Ovary (tissue), 10 donors: ENCODE measurements at places on chromosomes 1 and 21.
A peak's percentile ranks its signal among the peaks of the same experiment; 100 is the strongest.

GRCh38 chr1:115069659-115070308 lies 19.5 kb downstream of the TSPAN2 start:
- no peak for DNase-seq

DNA sequence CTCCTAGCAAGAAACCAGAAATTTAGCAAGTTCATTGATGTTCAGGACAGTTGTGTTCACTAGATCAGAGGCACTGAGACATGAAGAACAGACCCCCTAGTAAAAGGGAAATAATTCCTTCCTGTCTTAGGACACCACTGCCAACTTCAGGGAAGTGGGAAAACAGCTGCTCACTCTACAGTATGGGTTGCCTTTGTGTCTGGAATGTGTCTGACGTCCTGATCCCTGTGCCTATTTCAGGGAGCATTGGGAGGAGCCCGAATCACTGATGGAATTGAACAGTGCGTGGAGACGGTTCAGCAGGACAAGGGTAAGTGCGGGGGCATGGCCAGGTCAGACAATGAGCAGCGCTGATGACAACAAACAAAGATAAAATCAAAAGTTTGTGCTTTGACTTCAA lies 21.0 kb downstream of the S100A11 start:
- no peak for DNase-seq

DNA sequence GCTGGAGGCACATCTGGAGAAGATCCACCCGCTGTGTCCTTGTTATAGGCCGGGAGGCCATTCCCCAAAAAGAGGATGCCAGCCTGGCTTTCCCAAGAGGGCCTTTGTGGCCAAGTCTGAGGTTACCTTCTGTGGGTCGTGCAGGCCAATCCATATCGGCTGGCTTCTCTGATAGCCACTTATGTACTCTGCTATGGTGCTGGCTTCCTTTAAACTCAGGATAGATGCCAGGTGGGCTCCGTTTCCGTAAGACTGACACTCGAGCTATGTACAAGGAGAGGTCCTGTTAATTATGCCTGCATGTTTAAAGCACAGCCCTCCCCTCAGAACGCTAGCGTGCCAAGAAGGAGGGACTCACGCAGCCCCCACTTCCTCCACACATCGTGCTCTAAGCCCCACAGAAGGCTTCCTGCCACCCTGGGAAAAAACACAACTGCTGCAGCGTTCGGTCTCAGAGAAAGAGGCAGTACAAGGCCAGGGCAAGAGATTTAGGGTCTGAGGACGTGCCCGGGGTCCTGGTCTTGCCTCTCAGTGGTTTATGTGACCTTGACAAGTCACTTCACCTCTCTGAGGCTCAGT lies 11.6 kb downstream of the REG4 start:
- DNase-seq, result no peak

DNA sequence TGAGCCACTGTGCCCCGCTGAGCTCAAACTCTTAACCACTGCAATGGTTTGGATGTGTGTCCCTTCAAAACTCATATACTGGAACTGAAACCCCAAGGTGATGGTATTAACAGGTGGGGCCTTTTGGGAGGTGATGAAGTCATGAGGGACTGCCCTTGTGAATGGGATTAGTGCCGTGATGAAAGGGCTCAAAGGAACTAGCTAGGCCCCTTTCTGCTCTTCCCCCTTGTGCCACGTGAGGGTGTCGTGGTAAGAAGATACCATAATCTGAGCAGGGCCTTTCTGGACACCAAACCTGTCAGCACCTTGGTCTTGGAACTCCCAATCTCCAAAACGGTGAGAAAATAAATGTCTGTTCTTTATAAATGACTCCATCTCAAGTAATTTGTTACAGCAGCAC lies 45.5 kb upstream of the SPOCD1 start:
- no peak for DNase-seq

DNA sequence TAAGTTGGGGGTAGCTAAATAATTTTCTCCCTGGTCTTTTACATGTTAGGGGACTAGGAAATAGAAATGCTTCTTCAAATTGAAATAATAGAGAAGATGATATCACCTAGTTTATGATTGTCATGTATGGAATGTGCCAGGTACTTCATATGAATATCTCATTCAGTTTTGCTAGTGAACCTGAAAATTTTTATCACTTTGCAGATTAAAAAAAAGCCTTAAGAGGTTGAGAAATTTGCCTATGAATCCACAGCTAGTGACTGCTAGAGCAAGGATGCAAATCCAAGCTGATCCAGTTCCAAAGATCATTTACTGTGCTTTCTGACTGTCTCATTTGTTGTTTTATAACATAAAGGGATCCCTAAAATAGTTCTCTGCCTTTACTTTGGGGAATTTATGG lies 24.7 kb downstream of the RNF2 start:
- no peak for DNase-seq

- no peak for DNase-seq
Observed at GRCh38 chr1:35452106-35452774, 105.0 kb downstream of the KIAA0319L start.

DNA sequence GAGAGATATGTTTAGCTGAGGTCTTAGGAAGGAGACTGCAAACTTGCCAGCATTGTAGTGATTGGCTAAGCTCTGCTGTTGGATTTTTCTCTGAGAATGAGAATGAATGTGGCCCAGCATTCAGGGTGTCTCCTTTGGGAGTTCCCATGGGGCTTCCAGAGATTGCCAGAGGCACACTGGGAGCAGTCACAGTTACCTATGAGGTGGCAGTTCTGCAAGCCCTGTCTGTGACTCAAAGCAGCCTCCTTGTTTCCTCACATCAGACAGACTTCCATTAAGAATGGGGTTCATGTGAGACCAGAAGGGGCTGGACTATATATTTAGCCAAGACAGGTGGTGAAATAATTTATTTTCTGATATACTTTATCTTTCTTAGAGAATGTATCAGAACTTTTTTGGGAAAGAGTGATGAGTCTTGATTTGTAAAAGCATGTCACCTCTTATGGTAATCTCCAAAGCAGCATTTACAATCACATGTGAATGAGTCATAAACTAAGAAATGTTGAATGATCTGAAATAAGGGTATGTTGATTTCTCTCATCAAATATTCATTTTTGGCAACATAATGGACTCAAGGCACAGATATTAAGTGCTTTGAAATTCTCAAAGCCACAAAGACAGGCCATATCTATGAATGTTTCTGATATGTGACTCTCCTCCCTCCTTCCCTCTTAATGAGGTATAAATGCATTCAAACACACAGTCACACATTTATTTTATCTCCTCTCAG lies 9.5 kb upstream of the SLC19A2 start:
- no peak for DNase-seq

DNA sequence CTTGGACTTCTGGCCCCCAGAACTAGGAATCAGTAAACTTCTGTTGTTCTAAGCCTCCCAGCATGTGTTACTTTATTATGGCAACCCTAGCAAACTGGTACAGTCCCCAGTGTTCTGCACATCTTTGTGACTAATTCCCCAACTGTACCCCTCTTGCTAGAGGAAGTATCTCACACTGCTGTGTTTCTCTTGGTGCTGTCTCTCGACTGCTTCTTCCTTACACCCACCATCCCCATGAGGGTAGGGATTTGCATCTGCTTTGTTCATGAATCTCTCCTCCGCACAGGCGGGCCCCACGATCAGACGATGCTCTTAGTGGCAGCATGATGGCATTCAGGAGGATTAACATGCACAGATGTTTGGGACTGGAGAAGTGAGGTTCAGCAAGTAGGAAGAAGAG lies 46.7 kb downstream of the CLIC6 start:
- no peak for DNase-seq

DNA sequence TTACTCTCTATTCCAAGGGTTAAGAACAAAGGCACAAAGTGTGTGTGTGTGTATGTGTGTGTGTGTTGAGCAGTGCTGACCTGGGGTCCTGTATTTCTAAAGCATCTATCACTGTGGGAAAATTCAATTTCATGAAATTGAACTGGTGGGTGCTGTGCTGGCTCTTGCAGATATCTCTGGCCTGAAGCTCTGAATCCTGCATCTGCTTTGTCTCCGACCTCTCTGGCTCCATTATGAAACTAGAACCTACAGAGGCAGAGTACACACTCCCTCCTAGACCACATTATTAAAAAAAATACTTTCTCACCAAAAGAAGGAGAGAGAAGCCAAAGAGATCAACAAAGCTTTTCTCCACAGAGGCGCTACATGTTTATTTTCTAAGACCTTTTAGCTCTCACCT lies 88.4 kb upstream of the PDE4B start:
- no peak for DNase-seq

DNA sequence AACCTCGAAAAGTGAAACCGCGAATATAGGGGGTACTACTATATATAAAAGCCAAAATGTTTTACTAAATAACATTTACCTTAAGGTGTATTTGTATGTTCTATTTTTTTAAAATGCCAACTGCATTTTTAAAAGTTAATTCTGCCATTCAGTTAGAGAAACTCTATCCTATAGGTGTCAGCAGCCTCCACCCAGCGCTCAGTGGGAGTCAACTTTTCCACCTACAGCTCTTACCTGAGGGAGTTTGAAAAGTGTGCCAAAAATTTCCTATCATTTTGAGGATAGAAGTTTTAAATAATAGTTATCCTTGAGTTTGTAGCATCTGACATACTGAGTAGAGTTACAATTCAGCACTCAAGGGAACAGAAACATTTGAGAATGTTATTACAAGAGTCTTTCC lies 6.1 kb upstream of the HP1BP3 start:
- no peak for DNase-seq

DNA sequence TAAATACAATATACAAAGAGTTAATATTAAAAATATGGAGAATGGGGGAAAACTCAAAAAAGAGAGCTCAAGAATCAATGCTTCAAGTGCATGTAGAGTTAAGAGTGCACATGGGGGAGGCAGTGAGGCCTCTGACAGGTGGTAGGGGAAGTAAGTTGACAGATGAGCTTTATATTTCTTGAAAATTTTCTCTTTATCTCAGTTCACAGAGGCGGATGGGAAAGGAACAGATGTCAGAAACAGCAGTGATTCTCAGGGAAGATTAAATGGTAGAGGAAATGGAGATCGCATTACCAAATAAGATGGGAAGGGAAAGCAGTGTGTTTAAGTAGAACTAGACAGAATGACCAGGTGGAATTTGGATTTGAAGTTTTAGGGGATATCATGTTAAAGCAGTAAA lies 200.1 kb upstream of the C1orf105 start:
- DNase-seq, result no peak

DNA sequence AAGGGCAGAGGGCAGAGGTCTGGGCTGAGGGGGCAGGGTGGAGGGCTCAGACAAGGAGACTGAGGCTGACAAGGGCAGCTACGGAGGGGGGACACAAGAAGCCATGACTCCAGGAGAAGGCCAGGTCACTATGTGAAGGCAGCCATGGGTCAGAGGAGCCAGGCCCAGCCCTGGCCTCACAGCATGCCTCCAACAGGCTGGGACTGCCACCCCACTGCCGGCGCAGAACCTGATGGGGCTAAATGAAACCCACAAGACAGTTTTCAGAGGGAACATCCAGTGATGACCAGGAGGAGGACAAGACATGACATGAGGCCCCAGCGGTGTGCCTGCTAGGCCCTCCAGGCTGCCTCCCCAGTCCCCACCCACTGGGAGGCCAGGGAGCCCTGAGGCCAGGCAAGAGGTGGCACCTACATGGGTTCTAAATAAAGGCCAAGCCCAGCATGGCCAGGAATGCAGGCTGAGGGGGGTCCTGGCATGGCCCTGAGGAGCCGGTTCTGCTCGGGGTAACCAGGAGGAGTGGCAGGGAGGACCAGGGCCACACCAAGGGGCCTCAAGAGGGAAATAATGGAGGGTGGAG lies 27.3 kb upstream of the LSS start:
- DNase-seq, result no peak

GRCh38 chr1:21517161-21517589 lies 8.0 kb downstream of the ALPL start:
- DNase-seq, result no peak

DNA sequence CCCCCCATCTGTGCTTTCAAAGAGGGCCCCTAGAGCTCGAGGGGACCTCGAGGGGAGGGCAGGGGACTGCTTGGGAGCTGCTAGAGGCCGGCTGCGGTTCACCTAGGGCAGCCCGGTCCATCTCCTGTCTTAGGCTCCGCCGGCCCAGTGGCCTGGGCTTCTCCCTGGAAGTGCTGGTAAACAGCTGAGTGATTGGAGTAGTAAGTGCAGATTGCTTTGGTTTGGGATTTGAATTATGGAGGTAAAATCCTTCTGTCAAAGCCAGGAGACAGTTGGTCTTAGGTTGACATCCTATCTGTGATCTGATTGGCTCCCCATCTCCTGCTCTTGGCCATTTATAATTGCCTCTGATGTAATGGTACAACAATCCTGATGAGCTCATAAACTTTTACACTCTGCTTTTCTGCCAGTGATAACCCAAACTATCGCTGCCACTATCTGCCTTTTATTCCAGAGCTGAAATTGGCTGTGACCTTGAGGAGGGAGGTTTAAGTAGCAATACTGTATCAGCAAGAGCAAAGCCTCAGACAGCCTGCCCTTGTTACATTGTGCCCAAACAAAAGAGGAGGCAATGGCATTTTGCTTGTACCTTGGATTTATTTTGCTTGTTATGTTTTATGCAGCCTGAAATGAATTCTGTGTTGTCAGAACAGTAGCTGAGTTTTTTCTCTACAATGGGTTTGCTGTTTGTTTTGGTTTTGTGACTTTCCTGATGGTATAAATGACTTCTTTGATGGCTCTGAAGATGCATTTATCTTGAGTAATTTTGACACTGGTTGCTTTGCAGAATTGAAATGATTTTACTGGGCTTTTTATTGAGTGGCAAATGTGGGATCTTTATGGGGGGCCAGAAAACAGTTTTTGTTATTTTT lies 2.4 kb downstream of the ARID1A start:
- peak; percentile 43 for DNase-seq

DNA sequence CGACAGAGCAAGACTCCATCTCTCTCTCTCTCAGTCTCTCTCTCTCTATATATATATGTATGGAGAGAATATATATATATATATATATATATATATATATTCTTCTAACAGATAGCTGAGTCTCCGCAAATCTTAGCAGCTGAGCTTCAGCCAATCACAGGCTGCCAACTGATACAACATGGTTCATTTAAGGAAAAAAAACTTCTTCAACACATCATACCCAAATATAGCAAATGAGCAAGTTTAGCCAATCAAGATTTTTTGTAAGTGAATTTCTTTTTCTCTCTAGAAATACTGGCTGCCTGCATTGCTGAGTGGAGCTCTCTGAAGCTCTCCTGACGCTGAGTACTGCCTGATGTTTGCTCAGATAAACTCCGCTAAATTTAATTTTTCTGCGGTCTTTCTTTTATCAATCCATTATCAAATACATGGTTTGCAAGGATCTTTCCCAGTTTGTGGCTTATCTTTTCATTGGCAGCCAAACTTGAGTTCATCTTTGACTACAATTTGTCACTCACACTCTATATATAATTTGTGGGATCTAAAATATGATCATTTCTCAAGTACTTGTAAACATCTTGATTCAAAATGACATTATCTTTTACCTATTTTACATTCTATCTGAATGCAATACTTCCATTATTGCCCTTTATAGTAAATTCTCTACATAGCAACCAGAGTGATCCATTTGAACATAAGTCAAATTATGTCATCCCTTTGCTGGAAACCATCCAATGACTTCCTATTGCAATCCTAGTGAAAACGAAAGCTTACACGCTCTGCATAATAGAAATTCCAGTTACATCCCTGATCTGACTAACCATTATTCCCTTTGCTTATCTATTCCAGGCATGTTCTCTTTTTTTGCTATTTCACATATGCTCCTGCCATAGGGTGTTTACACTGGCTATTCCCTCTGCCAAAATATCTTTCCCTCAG lies 2131.7 kb downstream of the MRPL39 start:
- no peak for DNase-seq

- no peak for DNase-seq
Observed at GRCh38 chr1:151783796-151784195, 6.5 kb downstream of the TDRKH start.

GRCh38 chr1:151847867-151848596 lies 5.5 kb downstream of the THEM5 start:
- DNase-seq, result no peak
